ENCODE measurements at places on chromosomes 1 and 21.

DNA sequence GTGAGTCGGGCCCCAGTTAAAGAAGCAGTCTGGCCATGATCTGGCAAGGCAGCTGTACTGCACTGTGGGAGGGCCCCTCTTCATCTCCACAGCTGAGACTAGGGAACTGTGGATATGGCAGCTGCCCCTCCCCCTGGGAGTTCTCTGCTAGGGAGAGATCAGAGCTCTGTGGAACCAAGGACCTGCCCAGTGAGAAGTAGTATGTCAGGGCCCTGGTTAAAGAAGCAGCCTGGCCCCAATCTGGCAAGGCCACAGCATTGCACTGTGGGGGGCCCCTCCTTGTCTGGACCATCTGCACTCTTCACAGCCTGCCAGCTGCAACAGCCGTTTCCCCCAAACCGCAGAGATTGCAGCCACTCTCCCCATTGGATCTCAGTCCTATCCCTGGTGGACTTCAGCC lies 208.5 kb downstream of the DNAH14 start:
- no peak for DNase-seq

DNA sequence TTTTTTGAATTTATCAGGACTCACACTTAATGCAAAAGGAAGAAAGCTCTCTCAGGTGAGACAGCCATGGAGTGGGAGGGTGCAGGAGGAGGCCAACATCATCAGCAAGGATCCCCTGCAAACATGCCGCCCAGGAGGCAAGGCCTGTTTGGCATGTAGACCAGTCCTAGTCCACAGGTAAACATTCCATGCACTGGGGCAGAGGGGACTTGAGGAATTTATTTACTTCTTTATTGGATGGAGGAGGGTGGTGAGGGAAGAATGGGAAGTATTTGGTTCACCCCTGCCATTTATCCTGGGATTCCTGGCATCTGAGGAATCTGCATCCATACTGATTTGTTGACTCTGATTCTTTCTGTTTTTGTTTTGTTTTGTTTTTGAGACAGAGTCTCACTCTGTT lies 1.5 kb upstream of the UQCRHL start:
- DNase-seq = no peak

DNA sequence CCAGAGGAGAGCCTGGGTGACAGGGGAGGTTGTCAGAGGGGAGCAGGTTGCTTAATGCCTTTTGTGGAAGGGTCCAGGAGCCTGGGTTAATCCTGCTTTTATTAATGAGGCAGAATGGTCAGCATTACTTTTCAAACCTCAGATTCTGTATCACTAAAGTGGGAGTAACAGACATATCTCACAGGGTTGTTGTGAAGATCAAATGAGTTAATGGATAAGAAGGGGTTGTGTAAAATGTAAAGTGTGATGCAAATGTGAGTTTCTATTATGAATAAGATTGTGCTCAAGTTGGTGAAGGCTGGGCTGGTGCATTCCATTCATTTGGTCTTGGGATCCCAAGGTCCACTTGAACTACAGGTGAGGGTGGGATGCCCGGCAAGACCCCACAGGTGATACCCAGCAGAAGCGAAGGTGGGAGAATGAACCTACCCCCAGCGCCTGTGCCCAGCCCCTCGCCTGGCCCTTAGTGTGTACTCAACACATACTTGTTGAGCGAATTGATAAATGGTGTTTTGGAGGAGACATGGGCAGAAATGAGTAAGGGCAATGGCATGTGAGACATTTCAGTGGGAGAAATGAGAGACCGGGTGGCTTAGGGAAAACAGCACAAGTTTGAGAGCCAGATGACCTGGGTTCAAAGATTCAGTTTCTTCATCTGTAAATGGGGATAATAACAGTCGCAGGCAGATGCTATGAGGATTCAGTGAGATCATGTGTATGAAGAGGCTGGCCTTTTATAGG lies 6.2 kb downstream of the SLC26A9 start:
- no peak for DNase-seq

DNA sequence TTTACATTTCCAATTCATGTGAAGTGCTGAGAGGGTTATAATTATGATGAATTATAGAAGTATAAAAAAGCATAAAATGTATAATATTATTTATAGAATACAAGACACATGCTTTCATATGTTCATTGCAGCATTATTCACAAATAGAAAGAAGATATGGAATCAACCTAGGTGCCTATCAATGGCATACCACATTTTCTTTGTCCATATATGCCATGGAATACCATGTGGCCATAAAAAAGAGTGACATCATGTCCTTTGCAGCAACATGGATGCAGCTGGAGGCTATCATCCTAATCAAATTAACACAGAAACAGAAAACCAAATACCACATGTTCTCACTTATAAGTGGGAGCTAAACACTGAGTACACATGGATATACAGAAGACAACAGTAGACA lies 85.1 kb upstream of the C1orf105 start:
- DNase-seq = no peak

Data from cortex of kidney (tissue), 1 donor.